Activated T-cell treated with anti-CD3 and anti-CD28 coated beads for 24 hours (primary cell): ENCODE measurements at places on chromosomes 2 and 18.

GRCh38 chr2:235669983-235670962 lies 176.4 kb downstream of the AGAP1 start:
- DNase-seq: no peak

GRCh38 chr2:110101280-110101844 lies 14.3 kb downstream of the MALL start:
- no peak for DNase-seq

GRCh38 chr2:224922142-224922727 lies 120.0 kb downstream of the DOCK10 start:
- no peak for DNase-seq

DNA sequence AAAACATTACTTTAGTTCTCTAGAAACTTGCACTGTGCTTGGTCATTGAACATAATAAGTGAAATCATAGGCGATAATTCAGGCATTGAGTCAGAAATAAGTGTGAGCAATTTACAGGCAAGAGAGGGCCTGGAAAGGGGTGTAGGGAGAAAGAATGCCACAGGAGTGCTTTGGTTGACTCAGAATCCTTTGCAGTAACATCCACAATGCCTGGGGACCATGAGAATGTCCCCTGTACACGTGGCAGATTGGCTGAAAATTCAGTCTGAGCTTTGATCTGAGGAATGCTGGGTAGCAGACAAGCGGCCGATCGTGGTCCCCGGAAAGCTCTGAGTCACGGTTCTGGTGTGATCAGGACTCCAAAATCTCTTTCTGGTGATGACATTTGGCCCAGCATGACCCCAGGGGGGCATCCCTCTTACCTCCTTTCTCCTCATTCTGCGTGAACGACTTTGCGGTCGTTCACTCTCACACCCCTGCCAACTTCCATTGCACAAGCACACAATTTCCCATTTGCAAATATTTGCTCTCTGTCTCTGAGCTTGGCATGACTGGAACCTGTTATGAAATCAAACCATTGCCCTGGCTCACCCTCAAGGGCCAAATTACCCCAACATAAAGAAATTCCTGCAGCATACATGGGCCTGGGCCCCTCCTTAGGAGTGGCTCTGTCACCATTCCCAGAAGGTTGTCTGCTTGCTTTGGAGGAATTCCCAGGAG lies 305.0 kb upstream of the EPAS1 start:
- no peak for DNase-seq

GRCh38 chr18:9707381-9708056 lies 582 bp upstream of the RAB31 start:
- no peak for DNase-seq

DNA sequence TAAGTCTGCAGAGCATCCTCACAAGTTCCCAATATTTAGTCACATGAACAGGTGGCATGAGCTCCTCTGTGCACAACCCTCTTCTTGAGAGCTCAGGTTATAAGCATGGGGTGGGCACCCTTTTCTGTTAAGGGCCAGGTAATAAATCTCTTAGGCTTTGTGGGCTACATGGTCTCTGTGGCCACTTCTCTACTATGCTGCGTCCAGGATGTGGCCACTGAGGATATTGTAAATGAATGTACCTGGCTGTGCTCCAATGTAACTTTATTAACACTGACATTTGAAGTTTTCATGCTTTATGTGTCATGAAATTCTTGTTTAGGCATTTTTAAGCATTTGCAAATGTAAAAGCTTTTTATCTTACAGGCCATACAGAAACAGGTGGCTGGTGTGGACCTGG lies 116.8 kb upstream of the ST6GAL2 start:
- DNase-seq: no peak

GRCh38 chr2:221346411-221346810 lies 225.7 kb downstream of the EPHA4 start:
- no peak for DNase-seq

- no peak for DNase-seq
Observed at GRCh38 chr18:79586436-79587225, 93.0 kb upstream of the CTDP1 start.

GRCh38 chr2:75100011-75100800 lies 99.1 kb downstream of the TACR1 start:
- DNase-seq: no peak

DNA sequence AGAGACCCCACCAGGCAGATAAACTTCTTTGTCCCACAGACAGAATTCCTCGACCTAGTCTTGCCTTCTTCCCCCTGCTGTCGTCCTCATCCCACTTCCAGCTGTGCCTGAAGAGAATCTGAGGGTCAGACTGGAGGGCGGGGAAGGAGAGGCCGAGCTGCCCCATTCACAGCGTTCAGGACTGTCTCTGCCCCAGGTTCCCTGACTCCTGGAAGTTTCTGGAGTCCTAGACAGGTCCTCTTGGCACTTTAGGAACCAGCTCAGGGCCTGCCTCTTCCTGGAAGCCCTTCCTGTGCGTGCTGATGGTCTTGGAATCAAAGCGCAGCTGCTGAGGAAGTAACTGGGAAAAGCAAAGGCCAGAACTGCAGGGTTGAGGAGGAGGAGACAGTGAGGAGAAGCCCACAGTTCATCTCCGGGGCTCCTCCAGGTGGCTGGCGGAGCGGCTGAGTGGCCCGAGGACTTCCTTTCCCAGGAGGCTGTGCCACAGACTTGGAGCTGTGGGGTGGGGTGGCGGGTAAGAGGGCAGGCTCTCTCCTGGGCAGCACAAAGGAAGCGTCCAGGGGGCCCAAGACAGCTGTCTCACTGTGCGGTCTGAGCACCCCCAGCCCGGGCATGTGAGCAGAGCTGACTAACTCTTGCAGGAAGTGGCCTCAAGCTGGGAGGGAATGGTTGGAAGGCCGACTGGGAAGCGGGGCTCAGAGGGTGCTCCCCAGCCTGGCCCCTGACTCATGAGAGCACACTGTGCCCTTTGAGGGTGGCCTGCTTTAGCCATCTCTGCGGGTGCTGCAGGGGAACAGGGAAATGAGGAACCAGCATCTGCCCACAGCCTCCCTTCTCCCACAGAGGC lies 39.5 kb downstream of the SDC1 start:
- no peak for DNase-seq

DNA sequence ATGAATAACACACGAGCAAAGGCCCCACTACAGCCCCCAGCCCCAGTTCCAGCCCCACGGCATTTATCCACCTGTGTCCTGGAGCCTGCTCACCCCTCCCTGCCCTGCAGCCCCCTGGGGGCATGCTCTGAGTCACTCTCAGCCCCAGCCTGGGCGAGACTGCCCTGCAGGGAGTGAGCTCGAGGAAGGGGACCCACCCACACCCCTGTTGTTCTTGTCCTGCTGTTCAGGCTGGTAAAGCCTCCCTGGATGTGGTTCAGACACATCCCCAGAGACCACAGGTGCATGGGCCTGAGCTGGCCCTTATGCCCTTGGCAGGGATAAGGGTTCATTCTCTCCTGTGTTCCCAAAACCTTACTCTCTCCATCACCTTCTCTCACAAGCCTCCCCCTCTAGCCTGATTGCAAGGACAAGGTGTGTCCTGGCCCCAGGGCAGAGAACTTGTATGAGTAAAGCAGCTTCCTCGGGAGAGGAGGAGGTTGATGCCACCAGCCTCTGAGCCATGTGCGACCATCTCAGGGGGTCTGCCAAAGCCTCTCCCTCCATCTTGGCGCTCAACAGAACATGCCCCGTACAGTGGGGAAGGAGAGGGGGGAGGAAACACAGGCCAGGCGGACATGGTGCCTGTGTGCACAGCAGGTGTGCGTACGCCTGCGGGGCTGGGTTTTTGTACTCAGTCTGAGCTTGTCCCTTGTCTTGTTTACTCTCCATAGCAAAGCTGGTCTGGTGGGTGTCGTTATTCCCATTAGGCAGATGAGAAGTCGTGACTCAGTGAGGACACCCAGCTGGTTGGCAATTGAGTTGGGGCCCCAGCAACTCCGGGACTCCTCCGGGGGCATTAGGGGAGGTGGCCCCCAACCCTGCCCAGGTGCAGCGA lies 64.4 kb downstream of the CIB4 start:
- DNase-seq: no peak

- DNase-seq: no peak
Observed at GRCh38 chr2:20430461-20431300, 16.2 kb upstream of the RHOB start.

GRCh38 chr18:38951633-38952032 lies 1386.0 kb upstream of the CELF4 start:
- DNase-seq: no peak

DNA sequence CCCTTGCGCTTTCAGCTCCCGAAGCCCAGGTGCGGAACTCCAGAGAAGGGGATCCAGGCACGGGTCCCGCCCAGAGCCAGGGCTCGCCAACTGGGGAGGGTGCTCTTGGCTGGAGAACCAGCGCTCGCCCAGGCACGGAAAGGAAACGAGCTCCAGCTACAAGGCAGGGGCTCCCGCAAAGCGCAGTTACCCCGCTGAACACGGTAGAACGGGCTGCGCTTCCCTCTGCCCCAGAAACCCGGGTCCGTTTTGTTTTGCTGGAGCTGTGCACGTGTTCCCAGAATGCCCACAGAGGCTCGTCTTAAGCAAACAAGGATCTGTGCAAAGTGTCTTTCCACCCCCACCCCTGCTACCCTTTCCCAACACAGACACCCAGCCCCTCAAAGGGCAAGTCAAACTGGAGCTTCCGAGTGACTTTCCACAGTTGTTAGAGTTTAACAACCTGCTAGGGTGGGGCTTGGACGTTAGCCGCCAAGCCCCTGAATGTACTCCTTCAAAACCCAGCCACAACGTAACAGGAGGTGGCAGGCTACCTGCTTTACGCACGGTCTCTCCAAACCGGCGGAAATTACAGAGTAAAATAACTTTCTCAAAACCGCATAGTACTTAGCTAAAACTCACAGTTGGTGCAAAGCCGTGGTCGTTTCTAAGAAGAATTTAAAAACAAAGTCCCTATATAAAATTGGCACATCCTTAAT lies 775 bp downstream of the RNF125 start:
- peak; percentile 37 for DNase-seq

- DNase-seq: no peak
Observed at GRCh38 chr18:34591920-34592444, 118.1 kb upstream of the DTNA start.

GRCh38 chr18:11849841-11850634 lies 1.2 kb upstream of the CHMP1B start:
- DNase-seq: peak; percentile 50

DNA sequence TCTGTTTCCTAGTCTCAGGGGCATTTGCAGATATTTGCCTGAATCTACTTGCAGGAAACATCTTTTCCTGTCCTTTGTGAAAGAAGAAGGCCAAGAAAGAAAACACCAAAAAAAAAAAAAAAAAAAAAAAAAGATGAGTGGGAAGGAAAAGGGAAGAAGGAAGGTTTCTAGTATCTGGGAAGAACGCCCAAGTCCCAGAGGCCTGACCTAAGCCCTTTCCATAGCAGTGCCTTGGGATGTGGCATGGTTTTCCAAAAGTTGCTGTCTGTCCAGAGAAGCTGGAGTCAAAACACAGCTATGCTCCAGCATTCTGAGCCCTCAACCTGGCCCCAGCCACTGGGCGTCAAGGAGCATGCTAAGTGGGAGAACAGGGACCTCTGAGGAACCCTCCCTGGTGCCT lies 123.5 kb downstream of the INHBB start:
- no peak for DNase-seq

DNA sequence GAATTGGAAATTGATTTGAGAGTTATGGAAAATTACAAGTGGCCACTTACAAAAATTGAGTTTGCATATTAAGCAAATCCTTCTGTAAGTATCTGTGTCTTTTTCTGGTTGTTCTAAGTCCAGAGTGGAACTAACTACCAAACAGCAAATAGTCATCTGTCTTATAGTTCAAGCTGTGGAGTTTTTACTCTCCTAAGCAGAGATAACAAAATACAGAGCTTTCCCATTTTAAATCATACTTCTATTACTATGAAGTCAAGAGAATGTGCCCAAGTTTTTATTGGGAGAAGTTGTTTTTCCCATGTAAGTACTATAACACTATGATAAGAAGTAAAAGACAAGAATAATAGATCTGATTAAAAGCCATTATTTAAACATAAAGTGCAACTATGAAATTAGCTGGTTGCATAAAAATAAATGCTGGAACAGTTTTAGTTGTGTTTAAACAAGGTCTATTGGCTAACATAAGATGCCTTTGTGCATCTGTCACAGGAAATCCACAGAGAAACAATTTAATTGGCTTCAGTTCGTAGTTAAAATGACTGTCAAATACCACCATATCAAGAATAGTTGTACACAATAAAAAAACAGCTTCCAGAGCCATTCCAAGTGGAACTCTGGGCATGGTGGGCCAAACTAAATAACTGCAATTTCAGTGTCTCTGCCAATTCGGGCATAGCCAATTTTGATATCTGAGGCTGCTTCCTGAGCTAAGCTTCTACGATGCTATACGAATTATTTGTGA lies 1467.4 kb upstream of the NXPH2 start:
- no peak for DNase-seq

GRCh38 chr18:7898181-7898580 lies 331.1 kb downstream of the PTPRM start:
- no peak for DNase-seq

- DNase-seq: no peak
Observed at GRCh38 chr2:65554765-65555591, 122.6 kb upstream of the SPRED2 start.

GRCh38 chr18:10401521-10401920 lies 52.9 kb upstream of the APCDD1 start:
- no peak for DNase-seq

- DNase-seq: no peak
Observed at GRCh38 chr2:99662761-99663341, 173.0 kb upstream of the REV1 start.

DNA sequence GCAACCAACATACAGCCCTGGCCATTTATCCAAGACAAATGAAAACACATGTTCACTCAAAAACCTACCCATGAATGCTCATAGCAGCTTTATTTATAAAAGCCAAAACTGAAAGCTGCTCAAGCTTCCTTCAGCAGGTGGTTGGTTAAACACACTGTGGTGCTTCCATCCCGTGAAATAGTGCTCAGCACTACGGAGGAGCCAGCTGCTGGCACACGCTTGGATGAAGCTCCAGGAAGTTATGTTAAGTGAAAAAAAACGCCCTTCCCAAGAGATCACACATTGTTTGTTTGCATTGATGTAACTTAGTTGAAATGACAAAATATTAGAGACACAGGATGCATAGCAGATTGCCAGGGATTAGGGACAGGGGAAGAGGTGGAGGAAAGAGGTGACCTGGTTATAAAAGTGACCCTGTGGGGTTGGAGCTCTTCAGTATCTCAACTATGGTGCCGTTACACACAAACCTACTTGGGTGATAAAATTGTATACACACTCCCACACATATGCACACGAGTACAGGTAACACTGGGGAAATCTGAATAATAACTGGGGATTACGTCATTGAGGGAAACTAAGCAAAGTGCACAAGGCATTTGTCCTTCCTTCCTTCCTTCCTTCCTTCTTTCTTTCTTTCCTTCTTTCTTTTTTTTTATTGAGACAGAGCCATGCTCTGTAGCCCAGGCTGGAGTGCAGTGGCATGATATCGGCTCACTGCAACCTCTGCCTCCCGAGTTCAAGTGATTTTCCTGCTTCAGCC lies 6.2 kb upstream of the ALPG start:
- DNase-seq: no peak

GRCh38 chr2:63399156-63399555 lies 189.1 kb downstream of the WDPCP start:
- no peak for DNase-seq

DNA sequence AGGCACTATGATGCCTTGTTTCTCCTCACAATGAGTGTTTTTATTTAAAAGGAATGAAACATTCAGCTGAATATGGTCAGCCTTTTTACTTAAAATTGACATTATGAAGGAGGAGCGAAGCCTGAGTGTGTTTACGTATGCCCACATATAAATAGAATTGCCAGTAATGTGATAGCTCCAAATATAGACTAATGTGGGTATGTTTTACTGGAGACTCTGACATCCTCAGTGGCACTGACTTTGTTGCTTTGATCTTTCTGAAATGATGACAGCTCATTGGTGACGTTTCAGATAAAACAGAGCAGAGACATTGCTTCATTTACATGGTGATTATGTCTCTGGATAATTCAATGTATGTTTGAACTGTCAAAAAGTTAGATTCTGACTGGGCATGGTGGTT lies 167.0 kb downstream of the MGAT5 start:
- no peak for DNase-seq
